ELF-1 (cell line): ENCODE measurements at places on chromosomes 2 and 18.

DNA sequence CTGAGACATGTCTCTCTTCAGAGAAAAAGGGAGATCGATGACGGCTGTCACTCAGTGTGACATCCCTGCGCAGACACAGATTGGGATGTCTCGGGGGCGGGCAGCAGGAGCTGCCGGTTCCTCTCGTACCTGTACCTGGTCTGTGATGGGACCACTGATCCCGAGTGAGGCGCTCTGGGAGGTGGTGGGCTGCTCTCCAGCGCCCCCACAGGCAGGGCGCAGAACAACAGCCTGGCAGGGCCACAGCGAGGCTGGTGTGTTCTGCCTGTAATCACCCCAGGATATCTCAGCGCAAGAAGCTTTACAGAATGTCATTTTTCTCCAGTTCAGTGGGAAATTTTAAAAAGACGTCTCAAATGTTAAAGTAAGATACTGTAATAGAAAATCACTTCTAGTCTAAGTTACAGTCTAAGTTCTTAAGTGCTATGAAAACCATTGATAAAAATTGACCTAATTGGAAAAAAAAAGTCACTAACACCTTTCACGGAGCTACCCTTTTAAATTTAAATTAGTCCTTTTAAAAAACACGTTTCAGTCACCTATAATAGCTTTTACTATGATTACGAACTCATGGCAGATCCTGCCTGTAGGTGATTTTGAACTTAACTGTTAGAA is 189.8 kb downstream of the SNTG2 start:
- peak; percentile 89 for DNase-seq

GRCh38 chr2:1041012-1041805 is 90.6 kb downstream of the SNTG2 start:
- DNase-seq: no peak

DNA sequence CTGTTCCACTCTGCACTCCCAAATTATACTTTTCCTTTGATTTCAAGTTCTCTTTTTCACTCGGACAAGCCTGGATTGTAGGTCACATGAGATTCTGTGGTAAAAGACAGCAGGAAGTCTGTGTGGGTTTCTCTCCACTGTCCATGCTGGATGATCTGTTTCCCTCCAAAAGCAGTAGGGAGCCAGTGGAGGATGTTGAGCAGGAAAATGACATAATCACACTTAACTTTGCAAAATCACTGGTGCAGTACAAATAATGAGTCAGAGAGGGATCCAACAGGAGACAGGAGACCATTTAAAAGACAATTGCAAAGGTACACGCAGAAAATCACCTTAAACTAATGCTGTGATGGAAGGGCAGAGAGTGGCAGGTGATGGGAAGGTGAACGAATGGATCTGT is 301.3 kb downstream of the ZNF407 start:
- DNase-seq: no peak

DNA sequence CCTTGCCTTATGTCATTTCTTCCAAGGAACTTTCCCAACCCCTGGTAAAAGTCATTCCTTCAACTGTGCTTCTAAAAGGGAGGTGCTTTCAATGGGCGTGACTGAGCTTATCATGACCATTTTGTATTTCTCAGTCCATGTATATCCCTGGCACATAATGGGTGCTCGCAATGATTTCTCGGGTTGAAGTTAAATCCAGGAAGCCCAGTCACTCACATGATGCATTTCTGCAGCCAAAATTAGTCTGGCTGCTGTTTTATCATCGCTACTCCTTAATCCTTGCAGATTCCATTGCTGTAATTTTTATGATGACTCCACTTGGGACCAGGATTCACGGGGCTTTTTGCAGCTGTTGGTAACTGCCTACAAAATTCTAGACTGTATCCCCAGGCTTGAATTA is 25.9 kb upstream of the RFX8 start:
- no peak for DNase-seq

DNA sequence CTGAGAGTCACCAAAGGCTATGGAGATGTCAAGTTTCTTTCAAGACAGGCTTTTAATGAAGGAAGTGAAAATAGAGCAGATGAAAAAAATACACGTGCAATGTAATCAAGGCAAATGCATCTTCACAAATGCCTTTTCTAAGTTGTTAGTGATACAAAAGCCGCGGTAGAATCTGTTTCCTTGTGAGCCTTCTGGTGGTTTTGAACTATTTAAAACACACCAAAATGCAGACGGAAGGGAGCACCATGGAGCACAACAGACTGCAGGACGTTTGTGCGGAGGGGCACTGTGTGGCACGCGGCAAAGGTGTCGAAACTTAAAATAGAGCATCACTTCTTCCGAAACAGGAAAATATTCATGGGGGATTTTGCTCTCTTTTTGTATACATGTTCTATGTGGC is 65.0 kb upstream of the BOD1L2 start:
- no peak for DNase-seq

GRCh38 chr18:9854801-9855676 is 30.7 kb upstream of the TXNDC2 start:
- DNase-seq: no peak

DNA sequence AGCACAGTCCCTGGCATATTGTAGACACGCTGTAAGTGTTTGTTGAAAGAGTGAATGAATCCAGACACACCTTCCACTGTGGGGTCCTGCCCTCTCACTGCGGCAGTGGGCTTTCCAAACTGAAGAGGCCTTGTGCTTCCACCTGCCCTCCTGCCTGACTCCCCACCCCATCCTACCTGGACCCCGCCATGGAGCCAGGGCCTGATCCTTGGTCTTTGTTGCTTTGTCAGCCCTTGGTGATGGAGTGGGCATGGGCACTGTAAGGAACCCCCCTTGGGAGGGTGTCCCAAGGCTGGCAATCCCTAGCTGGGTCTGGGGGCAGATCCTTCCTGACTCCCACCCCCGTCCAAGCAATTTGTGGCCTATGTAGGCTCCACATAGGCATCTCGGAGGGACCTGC is 33.1 kb downstream of the KLHL29 start:
- DNase-seq: no peak

- DNase-seq: no peak
Measured at GRCh38 chr2:224933431-224933830, 108.8 kb downstream of the DOCK10 start.

DNA sequence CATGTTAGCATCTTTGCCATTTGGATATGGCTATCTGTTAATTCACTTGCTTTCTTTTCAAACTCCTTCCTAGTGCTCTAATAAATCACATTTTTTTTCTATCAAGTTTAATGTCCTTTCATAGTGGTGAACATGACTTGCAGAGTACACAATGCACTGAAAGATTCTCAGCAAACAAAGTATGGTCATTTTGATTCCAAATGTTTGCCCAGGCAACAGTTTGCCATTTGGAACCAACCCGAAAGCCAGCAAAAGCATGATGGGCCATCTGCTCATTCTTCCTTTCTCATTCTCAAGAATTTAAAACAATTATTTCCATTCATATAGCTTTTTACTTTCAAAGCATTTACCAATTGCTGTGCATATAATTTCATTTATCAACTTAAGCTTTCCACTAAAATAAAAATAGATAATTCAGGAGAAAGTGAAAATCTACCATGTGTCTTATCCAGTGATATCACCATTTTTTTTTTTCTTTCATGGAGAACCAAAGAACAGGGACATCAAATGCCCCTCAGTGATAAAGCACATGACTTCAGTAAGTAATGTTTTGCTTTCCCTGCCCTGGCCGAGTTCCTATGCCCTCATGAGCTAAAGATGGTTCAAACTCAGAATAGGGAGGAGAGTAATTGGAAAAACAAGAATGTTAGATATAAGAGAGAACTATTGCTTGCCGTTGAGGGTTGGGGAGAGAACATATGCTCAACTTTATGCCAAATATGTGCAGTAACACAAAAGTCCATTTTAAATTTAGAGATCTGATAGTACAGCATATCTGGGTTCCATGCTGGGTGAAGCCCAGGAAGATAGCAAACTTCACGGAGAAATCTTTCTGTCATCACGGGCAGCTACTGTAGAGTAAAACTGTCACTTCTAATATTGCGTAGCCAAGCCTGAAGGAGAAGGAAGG is 62.1 kb downstream of the HNMT start:
- no peak for DNase-seq

DNA sequence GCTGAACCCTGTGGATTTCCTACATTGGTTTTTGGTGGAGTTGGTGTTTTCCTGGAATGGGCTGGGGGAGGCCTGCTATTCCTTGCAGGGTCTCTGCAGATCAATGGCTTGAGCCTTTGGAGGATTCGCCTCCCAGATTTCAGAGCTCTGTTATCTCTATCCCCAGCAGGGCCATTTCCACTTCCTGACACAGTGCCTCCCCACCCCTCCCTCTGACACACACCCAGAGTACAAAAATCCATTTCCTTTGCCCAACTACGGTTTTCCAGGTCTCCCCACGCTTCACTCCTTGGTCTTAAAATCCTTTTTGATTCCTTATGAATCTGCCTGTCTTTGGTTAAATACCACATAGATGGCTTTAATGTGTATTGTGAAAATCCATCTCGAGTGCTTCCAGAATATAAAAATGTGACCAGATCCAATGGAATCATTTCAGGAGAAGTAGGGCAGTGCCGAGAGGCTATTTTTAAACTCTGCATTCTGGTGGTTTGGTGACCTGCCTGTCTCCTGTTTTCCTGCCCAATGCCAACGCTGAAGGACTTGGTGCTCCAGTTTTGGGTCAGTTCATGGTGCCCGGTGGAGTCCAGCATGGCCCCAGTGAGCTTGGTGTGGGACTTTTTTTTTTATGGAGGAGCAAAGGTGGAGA is 60.9 kb downstream of the ARL4C start:
- DNase-seq: peak; percentile 39

DNA sequence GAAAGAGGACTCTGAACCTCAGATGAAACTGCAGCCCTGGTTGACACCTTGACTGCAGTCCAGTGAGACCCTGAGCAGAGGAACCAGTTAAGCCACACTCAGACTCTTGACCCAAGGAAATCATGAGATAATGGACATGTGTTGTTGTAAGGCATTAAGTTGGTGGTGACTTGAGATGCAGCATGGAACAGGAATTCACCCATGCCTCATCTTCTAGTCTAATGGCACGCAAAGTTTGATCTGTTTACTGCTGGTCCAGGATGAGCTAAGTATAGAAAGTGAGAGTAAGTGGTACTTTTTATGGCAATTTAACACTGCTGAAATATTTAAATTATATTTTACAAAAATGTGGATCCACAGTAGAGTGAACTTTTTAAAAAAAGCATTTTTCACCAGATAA is 51.3 kb upstream of the LTBP1 start:
- DNase-seq: no peak

GRCh38 chr2:202135091-202135874 is 62.2 kb downstream of the KIAA2012 start:
- DNase-seq: no peak

DNA sequence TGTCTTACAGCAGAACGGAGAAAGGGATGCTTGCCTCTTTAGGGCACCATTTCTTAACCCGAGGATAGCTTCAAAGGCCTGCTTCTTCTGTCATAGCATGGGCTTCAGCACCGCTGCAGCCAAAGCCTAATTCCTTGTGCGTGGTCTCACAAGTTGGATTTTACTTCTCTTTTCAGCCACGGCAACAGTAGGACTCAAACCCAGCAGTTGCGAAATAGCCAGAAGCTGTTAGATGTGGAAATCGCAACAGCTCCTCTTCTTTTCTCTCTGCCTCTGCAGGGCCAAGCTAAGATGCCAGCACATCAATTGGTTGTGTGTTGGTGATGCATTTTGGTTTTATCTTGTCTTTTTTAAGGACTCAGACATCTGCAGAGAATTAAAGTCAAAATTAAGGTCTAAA is 3.1 kb downstream of the NRXN1 start:
- no peak for DNase-seq

DNA sequence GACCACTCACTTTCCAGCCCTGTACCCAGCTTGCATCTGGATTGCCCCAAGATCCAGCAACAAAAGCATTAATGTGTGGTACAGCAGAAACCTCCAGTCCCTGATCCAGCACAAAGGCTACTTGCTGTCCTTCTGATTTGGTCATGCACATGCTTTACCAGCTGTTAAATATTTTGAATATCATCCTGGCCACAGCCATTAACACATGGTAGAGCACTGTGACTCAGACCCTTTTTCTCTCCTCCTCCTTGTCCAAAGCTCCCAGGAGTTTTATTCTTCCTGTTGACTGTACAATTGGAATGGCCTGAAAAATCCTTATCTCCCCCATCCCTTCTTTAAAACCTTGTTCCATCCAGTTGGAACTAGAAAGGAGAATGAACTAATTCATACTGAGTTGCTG is 419.7 kb upstream of the TNP1 start:
- DNase-seq: no peak

DNA sequence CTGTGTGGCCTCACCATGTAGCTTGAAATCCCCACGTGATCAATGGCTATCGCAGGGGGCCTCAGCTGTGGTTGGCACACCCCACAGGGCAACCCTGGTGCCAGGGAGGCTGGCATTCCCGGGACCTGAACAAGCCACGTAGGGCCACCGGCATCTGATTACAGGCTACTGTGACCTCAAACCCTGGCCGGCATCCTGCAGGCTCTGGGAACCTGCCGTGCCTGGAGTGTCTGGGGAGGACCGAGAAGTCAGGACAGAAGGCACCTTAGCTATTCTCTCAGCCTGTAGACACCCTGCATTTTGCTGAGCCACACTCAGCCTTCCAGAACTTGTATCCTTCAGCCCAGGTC is 213.0 kb downstream of the GLI2 start:
- no peak for DNase-seq

- no peak for DNase-seq
Measured at GRCh38 chr2:27711804-27712203, 48.1 kb downstream of the SLC4A1AP start.

DNA sequence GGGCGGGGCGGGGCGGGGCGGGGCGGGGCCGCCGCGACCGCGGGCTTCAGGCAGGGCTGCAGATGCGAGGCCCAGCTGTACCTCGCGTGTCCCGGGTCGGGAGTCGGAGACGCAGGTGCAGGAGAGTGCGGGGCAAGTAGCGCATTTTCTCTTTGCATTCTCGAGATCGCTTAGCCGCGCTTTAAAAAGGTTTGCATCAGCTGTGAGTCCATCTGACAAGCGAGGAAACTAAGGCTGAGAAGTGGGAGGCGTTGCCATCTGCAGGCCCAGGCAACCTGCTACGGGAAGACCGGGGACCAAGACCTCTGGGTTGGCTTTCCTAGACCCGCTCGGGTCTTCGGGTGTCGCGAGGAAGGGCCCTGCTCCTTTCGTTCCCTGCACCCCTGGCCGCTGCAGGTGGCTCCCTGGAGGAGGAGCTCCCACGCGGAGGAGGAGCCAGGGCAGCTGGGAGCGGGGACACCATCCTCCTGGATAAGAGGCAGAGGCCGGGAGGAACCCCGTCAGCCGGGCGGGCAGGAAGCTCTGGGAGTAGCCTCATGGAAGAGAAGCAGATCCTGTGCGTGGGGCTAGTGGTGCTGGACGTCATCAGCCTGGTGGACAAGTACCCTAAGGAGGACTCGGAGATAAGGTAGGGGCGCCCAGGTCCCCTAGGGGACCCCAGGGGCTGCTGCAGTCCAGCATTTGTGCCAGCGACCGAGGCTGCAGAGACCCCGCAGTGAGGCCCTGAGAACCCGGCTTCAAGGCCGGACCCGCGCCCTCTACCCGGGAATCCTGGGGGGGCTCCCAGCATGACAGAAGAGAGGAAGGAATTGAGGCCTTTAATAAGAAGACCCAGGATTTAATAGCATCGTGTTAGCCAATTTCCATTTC is at the start of gene KHK:
KHK (plus strand) TSS at position 49 of the 870 bp plus-strand sequence; CDS start at position 537, 488 bp downstream.
- DNase-seq: no peak

- DNase-seq: no peak
Measured at GRCh38 chr2:60861736-60862135, 19.6 kb upstream of the REL start.

GRCh38 chr2:9836517-9836916 is 6.8 kb upstream of the TAF1B start:
- no peak for DNase-seq
